ENCODE measurements at places on chromosomes 5 and 9.

- DNase-seq: no peak
These were observed 92.7 kb downstream of the FBXL7 start for GRCh38 chr5:15592728-15593127.

- no peak for DNase-seq
These were observed 174.2 kb downstream of the OXCT1 start for GRCh38 chr5:41695920-41696582.

GRCh38 chr9:113919382-113919781 lies 43.3 kb downstream of the ZNF618 start:
- no peak for DNase-seq

DNA sequence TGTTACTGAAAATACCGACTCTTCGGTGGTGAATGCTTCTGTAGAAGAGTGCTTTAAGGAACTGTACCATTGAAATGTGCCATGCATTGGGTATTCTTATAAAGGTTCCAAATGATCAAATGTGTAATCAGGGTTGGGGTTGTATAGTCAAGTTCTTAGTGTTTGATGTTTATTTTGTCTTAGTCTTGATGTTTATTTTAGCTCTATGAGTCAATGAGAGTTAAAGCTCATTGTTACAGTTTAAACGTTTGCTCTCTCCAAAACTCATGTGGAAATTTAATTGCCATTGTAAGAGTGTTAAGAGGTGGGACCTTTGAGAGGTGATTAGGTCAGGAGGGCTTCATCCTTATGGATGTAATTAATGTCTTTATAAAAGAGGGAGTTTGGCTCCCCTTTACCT lies 153.0 kb downstream of the FER start:
- no peak for DNase-seq

DNA sequence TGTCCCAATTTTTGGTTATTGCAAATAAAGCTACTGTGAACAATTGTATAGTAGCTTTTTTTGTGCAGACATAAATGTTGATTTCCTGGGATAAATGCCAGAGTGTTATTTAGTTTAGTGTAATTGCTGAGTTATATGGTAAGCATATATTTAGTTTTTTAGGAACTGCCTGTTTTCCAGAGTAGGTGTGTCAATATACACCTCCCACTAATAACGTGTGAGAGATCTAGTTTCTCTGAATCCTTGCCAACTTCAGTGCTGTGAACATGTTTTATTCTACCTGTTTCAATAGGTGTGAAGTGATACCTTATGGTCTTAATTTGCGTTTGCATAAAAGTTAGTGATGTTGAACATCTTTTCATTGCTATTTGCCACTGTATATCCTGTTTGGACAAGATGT lies 9.1 kb upstream of the OR2S2 start:
- DNase-seq: no peak

DNA sequence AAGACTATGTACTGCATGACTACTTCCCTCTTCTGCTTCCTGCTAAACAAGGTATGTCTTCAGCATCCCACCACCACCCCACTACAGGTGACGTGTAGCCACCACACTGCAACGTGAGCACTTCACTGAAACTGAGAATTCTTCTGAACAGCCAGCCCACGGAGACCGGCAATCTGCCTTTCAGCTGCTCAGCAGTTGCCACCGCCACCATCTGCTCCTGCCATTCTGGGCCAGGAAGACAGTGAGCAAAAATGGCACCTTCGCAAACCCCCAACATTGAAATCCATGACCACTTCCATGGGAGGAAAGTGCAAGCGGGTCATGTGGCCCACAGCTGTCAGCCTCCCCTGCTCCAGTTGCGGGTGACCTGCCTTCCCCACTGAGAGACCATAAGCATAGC lies 443.4 kb upstream of the ST8SIA4 start:
- no peak for DNase-seq

DNA sequence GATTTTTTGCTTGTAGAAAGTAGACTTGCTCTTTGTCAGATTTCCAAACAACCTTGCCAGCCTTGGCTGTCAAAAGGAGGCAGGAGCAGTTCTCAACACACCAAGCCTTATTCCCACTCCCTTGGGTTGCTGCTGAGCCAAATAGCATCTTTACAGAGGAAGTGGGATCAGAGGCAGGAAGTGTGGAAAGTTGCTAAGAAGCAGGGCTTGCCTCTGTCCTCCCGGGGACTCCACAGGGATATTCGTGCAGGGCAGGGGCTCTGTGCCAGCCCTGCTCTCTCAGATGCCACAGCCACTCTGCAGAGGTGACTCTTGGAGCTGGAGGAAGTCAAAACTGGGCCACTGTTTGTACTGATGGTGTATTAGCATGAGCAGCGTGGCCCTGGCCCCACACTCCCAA lies 24.3 kb downstream of the PTPDC1 start:
- no peak for DNase-seq

DNA sequence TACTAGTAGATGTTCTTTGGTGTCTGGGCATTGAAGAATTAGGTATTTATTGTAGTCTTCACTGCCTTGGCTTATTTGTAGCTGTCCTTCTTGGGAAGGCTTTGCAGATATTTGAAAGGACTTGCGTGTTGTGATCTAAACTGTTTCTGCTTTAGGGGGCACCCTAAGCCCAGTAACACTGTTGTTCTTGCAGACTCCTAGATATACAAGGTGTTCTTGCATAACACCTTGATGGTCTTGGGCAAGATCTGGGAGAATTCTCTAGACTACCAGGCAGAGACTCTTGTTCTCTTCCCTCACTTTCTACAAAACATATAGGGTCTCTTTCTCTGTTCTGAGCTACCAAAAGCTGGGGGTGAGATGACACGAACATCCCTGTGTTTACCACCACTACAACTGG lies 179.1 kb downstream of the FAM170A start:
- DNase-seq: no peak

Measured in GM04503 (cell line).